ENCODE measurements at places on chromosomes 1 and 21.

GRCh38 chr1:94912263-94913184, 14.4 kb downstream of the CNN3 start:
- no peaks in the 10 kb centered on the region for H3K27me3 ChIP-seq
- H3K36me3 ChIP-seq: peaks cover 15% of the 10 kb centered on the region
- H3K4me3 ChIP-seq: no peak overlapping the region
- H3K27ac ChIP-seq: peak overlapping the region; percentile 19
- H3K4me1 ChIP-seq: peaks cover 45% of the 10 kb centered on the region

DNA sequence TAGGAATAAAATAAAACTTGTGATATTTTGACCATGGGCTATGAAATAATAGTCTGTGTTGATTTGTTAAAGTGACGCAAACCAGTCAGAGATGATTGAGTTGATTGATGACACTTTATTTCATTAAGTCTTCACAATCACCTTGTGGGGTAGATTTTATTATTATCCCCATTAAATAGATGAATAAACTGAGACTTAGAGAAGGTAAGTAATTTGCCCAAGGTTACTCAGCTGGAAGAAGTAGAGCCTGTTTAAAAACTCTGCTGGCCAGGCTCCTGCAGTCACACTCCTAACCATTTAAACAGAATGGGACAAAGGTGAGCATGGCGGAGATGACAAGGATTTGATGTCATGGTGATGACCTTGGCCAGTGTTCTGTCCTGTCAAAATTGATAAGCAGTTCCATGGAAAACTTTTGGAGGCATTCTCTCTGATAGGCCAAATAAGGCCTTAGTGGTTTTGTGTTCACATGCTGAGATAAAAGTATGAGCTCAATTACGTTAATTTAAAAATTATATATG, 22.7 kb upstream of the MCOLN3 start:
- no peak overlapping the region for H3K27ac ChIP-seq
- no peaks in the 10 kb centered on the region for H3K36me3 ChIP-seq
- H3K4me3 ChIP-seq: no peak overlapping the region

GRCh38 chr1:93874025-93874651, 4.9 kb downstream of the DNTTIP2 start:
- peak; percentile 16 for DNase-seq
- H3K27ac ChIP-seq: no peak overlapping the region

DNA sequence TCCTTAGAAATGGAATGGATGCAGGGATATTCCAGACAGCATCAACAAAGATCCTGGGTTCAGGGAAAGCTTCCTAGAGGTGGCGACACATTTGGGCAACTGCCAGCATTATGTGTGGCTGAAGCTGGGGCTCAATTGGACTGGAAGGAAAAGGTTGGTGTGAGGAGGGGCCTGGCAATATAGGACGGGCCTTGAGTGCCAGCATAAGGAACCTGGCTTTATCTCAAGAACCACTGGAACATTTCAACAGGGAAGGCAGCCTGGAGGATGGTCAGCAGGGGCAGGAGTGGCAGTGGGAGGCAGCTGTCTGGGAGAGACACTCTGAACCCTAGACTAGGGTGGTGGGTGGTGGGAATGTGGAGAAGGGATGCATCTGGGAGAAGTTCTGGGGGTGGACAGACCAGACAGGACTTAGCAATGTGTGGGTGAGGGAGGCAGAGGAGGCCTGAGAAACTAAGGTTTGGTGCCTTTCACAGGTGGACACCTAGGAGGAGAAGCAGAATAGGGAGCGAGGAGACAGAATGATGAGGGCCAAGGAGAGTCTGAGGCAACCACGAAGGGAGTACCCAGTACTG, 3.5 kb downstream of the SH3BGRL3 start:
- no peak for DNase-seq
- H3K4me1 ChIP-seq: peaks cover 22% of the 10 kb centered on the region
- no peak overlapping the region for H3K27ac ChIP-seq

- no peak overlapping the region for H3K27ac ChIP-seq
- H3K27me3 ChIP-seq: no peaks in the 10 kb centered on the region
- H3K36me3 ChIP-seq: no peaks in the 10 kb centered on the region
Observed at GRCh38 chr1:162536511-162536910, 25.0 kb upstream of the UAP1 start.

DNA sequence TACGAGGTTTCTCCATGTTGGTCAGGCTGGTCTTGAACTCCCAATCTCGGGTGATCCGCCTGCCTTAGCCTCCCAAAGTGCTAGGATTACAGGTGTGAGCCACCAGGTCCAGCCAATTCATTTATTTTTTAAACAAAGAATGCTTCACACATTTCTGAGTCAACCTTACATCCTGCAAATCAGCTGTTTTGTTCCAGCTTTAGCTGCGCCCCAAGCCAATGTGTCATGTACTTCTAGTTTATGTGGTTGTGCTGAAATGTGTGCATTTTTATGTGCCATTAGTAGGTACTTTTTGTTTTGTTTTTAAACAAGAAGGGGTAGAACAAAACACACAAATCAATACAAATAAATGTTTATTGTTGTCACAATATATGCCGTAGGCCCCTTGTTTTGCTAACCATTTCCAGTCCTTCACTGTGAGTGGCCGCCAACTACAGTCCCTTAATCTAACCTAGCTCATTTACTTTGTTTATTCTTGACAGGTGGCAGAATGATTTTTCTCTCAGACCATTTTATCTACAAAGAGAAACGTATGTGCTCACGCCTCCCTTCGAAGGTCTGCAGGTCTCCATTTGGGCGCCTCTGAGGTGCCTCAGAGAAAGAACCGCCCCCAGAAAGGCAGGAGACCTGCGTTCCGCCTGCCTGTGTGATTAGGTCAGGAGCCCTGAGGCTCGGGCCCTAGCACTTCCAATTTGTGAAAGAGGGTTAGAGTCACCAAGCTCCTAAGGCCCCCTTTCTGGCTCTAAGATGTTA, 2.8 kb upstream of the CASQ2 start:
- peak overlapping the region; percentile 26 for H3K4me3 ChIP-seq
- no peaks in the 10 kb centered on the region for H3K27me3 ChIP-seq
- 0 out of 2 replicates have a peak, but pooled peaks cover 5% of the 10 kb centered on the region for H3K4me1 ChIP-seq

- DNase-seq: no peak
- H3K27ac ChIP-seq: no peak overlapping the region
- no peaks in the 10 kb centered on the region for H3K36me3 ChIP-seq
- no peaks in the 10 kb centered on the region for H3K4me1 ChIP-seq
- no peak overlapping the region for H3K4me3 ChIP-seq
Observed at GRCh38 chr21:21813289-21813688, 815.1 kb downstream of the NCAM2 start.

- no peak for DNase-seq
- peaks cover 6% of the 10 kb centered on the region for H3K36me3 ChIP-seq
- no peaks in the 10 kb centered on the region for H3K27me3 ChIP-seq
- no peak overlapping the region for H3K4me3 ChIP-seq
Observed at GRCh38 chr1:1666526-1666925, 7.7 kb upstream of the CDK11B start.

GRCh38 chr21:38914528-38915293, 109.0 kb downstream of the ETS2 start:
- H3K27me3 ChIP-seq: no peaks in the 10 kb centered on the region
- peak; percentile 25 for DNase-seq
- peak overlapping the region; percentile 48 for H3K27ac ChIP-seq
- no peak overlapping the region for H3K4me3 ChIP-seq
- peaks cover 85% of the 10 kb centered on the region for H3K4me1 ChIP-seq
